ENCODE measurements at places on chromosomes 2 and 18.

- no peak for DNase-seq
Observed at GRCh38 chr2:10397878-10398277, 50.2 kb downstream of the ODC1 start.

DNA sequence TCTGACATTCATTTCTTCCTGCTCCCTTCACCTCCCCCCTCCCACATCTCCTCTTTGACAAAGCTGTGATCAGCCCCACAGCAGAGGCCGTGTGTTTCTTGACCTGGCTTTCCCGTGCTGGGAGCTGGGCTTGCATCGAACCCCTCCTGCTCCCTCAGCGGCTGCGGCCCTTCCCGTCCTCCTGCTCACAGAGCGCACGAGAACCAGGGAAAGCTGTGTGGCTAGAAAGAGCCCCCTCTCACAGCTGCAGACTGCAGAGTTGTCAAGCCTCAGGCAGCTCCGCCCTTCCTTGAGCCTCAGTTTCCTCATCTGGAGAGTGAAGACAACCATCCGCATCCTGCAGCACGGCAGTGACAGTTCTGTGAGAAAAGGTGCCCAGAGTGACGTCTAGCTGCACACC is 65.7 kb upstream of the GLI2 start:
- no peak for DNase-seq

GRCh38 chr2:99573634-99574251 is 83.9 kb upstream of the REV1 start:
- no peak for DNase-seq

DNA sequence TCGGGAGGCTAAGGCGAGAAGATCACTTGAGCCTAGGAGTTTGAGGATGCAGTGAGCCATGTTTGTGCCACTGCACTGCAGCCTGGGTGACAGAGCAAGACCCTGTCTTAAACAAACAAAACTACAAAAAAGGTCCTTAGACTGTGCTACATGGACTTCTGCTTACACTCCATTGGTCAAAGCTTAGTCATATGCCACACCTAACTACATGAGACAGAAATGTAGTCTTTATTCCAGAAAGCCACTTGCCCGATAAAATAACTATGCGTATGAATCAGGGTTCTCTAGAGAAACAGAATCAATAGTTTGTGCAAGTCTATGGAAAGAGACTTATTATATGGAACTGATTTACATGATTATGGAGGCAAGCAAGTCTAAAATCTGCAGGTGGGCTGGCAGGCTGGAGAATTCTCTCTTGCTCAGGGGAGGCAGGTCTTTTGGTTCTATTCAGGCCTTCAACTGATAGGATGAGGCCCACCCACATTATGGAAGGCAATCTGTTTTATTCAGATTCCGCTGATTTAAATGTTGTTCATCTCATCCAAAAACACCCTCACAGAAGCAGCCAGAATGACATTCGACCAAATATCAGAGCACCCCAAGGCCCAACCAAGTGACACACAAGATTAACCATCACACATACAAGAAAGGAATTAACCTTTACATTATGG is 114.4 kb upstream of the SIX2 start:
- DNase-seq, result no peak

DNA sequence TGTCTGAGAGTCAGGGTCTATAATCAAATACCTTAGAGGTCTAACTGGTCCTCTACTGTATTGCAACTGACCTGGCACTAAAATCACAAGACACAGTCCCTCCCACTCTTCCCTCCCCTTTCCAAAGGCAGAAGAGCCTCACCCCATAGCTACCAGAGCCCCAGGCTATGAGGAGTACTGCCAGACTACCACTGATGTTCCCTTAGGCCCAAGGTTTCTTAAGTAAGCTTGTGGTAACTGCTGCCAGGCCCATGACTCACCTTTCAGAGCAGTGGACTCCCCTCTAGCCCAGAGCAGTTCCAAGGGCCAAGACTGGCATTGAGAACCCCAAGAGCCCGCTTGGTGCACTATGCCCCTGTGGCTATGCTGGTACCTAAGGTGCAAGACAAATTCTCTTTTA is 1193.4 kb downstream of the DSC3 start:
- no peak for DNase-seq

All from T-helper 17 cell (primary cell).